ENCODE measurements at places on chromosomes 4 and X.

GRCh38 chrX:96841325-96841724 is 42.4 kb upstream of the RPA4 start:
- DNase-seq: no peak

DNA sequence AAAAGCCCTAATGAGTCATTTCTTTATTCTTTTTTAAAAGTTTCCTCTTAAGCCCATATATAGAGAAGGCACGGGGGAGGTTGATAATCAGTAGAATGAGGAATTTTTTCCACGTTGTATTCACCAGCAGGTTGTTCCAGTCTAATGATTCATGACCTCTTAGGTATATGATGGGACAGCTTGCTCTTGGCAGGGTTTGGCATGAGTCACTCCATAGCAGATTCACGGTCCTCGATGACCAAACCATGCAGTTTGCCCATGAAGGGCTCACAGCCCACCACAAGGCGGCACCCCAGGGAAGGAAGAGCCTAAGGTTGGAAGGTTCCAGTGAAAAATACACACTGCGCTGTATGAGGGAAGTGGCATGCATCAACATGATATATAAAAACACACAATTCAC is 623.8 kb upstream of the DIPK2B start:
- DNase-seq: peak; percentile 95

DNA sequence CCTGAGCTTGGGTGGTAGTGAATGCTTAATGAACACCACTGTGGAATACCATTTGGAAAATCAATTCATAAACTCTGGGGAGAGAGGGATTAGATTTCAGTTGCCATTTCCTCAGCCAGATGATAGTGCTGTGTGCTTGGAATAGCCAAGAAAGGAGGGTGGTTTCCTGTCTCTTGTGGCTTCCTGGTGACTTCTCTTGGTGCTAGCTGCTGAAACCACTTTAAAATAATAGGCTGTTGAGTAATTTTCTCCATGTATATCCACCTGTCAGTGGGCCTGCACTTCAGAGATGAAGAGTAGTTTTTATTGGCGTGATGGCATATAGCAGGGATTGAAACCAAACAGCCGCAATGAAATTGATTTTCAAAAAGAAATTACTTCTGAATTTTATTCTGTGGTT is 11.8 kb downstream of the EDA start:
- DNase-seq: no peak

DNA sequence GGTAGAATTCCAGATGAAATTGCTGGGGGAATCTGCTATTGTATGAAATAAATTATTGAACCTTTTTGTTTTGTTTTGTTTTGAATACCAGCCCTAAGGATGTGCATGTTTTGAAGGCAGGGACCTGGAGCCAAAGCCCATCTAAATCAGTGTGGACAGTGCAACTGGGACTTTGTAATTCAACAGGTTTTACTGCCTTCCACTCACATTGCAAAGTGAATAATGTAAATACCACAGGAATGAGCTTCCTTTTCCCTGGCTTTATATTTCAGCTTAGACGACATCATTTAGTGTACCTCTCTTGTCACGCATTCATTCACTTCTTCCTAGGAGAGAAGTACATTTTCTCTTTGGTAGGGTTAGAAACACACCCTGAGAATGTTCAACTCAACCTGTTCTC is 795.0 kb downstream of the CENPC start:
- peak; percentile 0 for DNase-seq

- peak; percentile 22 for DNase-seq
Measured at GRCh38 chrX:11209798-11210414, 83.3 kb upstream of the AMELX start.

DNA sequence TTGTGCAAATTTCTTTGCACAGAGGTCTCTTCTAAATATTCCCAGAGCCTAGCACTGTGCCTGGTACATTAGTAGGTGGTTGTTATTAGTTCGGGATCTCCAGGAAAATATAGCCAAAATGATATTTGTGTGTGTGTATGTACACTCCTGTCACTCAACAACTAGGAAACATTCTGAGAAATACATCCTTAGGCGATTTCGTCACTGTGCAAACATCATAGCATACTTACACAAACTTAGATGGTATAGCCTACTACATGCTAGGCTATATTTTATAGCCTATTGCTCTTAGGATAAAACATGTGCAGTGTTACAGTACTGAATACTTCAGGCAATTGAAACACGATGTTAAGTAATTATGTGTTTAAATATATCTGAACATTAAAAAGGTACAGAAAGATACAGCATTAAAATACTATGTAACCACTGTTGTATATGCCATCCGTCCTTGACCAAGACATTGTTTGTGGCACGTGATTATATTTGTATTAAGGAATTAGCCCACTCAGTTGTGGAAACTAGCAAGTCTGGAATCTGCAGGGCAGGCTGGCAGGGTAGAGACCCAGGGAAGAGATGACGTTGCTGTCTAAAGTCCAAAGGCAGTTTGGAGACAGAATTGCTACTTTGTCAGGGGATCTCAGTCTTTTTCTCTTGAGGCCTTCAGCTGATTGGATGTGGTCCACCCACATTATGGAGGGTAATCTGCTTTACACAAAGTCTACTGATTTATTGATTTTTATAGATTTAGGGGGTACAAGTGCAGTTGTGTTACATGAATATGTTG is 106.9 kb downstream of the COL4A6 start:
- DNase-seq: no peak

GRCh38 chr4:40225497-40225896 is 28.7 kb downstream of the RHOH start:
- no peak for DNase-seq

- DNase-seq: no peak
Measured at GRCh38 chr4:1133033-1133432, 19.7 kb upstream of the RNF212 start.

GRCh38 chr4:120293341-120293740 is 226.7 kb upstream of the MAD2L1 start:
- peak; percentile 61 for DNase-seq

GRCh38 chr4:148015058-148015457 is 283.2 kb downstream of the ARHGAP10 start:
- DNase-seq: peak; percentile 52

DNA sequence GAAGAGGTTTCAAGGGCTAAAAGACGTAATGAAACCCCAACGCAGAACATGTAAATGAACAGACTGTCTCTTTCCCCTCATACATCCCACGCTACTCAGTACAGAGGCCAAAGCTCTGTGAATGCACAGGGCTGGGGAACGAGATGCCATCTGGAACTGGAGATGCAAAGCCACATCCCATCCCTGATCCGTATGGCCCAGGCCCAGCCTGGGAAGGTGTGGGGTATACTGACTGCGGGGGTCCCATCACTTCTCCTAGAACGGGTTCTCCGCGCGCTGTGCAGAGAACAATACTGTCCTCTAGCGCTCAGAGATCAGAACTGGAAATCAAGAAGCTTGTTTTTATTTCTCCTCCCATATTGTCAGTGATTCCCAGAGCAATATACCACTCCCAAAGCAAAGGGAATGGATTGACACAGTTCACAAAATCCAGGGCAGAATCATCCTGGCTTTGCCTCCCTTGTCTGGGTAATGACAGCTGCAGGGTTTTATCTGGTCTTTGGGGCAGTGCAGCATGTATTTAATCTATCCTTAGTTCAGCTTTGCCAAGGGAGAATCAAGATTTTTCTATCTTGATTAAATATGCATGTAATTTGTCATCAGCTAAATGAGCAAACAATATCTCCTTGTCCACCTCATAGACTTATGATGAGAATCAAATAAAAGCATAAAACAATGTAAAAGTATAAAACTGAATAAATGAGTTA is 47.3 kb upstream of the TLR3 start:
- peak; percentile 50 for DNase-seq

- no peak for DNase-seq
Measured at GRCh38 chr4:76963131-76963750, 13.7 kb downstream of the SEPTIN11 start.

DNA sequence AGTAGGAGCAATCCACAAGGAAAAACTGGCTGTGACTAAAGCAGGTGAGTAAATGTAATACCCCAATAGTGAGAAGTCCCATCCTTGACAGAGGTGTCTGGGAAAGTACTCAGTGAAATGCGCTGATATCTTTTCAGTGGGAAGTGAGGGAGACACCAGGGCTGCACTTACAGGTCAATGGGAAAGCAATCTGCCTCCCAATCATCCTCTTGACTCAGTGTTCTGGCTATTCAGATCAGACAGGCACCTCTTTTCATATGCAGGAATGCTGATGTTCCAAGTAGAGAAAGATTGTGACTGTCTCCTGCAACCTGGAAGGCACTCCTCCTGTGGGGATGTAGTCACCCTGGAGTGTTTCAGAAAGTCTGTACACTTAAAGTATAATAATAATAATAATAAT is 39.9 kb upstream of the SPIN2A start:
- no peak for DNase-seq

GRCh38 chr4:48175806-48176205 is 41.8 kb upstream of the TXK start:
- peak; percentile 10 for DNase-seq

- peak; percentile 80 for DNase-seq
Measured at GRCh38 chr4:107131295-107131694, 95.2 kb upstream of the DKK2 start.

DNA sequence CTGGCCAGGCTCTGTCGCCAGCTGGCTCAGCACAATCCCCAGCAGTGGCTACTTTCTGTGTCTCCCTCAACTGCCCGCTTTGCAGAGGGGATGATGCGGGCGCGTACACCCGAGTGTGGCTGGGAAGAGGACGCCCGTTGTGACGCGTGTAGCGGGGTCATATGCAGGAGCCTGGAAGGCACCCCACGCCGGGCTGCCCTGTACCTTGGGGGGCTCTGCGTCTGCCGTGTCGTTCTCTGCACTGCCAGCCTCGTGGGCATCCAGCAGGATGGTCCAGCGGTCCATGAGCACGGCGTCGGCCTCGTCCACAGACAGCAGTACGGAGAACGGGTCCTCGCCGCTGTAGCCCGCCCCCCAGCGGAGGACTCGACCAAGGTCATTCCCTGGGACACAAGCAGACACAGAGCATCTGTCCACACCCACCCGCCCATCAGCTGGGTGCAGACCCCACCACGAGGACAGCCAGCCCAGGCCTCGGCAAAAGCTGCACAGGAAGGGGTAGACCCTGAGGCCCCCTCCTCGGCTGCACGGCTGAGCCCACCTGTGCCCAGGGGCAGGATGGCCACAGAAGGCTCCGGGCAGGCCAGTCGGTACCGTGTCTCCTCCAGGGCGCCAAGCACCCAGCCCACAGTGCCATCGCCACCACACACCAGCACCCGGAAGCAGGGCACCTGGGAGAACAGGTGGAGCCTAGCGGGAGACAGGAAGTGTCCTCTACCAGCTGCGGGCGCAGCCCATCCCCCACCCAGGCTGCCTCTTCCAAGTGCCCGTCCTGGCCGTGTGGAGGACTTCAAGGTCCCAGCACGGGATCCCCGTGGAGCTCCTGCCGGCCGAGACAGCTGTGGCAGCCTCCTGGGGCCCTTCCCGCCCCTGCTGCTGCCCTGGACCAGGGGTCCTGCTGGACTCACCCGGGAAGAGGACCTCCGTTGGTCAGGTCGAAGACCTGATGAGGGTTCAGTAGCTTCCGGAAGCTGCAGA is 10.8 kb downstream of the DGKQ start:
- no peak for DNase-seq

- DNase-seq: peak; percentile 92
Measured at GRCh38 chr4:186770481-186771175, 47.0 kb upstream of the FAT1 start.

- peak; percentile 52 for DNase-seq
Measured at GRCh38 chr4:56979421-56980072, 851 bp downstream of the POLR2B start.

DNA sequence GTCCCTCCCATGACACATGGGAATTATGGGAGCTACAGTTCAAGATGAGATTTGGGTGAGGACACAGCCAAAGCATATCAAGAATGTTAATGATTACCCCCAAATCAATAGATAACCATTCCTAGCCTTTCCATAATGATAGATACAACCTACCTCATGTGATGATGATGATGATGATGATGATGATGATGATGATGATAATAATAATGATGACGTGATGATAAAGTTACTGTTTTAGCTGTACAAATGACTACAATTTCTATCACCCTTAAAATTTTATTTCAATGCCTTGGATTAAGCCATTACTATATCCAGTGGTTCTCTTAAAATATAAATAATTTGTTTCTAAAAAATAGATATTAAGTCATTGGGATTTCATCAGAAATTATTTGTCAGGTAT is 55.2 kb upstream of the NLGN4X start:
- no peak for DNase-seq

DNA sequence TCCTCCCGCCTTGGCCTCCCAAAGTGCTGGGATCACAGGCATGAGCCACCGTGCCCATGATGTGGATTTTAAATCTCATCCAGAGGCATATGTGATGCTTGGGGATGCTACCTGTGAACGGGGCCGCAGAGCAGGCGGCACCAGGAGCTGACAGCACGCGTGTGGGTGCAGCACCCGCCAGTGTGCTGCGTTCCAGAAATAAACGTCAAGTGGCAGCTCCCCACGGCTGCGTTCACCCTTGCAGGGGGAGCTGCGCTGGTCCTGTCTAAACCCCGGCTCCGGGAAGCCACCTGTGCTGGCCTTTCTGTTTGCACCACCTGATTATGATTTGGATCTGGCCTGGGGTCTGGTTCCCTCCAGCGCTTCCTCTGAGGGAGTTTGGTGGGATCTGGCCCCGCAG is 77.8 kb downstream of the SORCS2 start:
- DNase-seq: no peak

GRCh38 chr4:56787380-56787779 is 34.1 kb downstream of the SPINK2 start:
- no peak for DNase-seq

DNA sequence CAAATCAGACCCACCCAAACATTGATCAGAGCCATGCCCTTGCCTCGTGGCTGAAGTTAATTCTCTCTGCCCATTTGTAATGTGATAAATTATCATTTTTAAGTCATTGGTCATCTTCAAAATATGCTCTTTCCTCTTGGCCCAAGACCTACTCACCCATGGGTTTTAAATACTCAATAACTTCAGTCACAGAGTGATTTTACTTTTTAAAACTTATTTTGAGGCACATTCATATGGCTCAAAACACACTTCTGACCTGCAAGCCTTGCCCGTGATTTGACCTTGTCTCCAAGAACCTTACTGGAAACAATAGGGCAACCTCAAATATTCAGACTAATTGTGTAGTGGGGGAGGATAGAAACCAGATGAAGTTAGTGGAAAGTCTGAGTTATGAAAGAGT is 176.2 kb upstream of the LNX1 start:
- DNase-seq: peak; percentile 89

DNA sequence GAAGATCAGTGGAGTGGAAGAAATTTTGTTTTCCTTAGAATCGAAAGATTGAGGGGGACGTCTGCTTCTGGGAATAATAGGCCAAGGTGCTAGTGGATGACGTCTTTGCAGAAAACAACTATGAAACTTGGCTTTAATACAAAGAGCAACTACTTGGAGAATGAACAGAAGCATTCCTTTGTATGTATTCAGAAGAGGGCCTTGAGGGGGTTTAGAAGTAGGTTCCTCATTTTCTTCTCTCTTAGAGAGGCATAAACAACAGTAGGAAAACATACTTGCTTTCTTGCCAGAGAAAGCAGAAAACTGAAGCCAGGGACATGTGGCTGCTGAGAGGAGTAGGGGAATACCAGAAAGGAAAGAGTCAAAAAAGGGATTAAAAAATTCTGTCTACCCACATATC is 167.8 kb downstream of the ZNF330 start:
- DNase-seq: peak; percentile 97

All from iris pigment epithelial cell (primary cell).